ENCODE measurements at places on chromosomes 11 and 22.

DNA sequence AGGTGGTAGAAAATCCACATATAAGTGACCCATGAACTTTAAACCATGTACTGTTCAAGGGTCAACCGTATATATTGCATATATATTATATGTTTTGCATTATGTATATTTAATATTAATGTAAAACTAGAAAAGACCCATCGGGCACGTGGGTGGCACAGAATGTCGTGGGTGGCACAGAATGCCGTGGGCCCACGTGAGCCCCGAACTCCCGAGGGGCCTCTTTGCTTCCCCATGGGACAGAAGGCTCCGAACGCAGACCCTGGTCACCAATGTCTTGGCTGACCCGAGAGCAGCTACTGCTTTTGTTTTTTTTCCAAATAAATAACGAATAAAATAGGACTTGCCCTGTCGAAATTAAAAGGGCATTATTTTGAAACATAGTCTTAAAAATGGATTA lies 415.4 kb downstream of the BRD1 start:
- DNase-seq: no peak

DNA sequence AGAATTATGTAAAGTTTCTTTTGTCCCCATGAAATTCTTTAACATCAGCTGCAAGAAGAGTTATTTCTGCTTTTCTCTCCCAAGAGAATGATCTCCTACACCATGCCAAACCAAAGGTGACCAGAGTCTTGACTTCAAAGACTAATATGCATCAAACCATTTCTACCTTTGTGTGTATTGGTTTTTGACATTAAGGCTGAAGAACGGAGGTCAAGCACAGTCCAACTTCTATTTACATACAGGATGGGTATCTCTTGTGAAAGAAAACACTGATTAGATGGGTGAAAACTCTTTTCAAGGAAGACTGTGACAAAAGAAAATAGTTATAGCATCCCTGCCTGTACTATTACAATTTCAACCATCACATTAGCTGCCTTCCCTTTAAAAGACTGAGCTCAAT lies 256.3 kb downstream of the CADM1 start:
- DNase-seq: no peak

DNA sequence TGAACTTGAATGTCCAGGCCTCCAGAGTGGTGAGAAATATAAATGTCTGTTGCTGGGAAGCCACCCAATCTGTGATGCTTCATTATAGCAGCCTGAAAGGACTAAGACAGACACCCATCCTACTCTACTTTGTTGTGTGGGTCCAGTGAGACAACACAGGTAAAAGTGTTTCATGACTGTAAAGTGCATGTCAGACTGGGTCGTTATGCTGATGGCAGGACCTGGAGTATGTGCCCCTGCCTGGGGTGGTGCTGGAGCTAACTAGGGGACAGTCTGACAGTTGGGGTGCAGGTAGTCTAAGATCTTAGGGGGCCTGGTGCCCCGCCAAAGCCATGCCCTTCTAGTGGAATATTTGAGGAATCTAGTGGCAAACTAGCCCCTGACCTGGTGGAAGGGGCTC lies 165.6 kb downstream of the TRIM29 start:
- no peak for DNase-seq

DNA sequence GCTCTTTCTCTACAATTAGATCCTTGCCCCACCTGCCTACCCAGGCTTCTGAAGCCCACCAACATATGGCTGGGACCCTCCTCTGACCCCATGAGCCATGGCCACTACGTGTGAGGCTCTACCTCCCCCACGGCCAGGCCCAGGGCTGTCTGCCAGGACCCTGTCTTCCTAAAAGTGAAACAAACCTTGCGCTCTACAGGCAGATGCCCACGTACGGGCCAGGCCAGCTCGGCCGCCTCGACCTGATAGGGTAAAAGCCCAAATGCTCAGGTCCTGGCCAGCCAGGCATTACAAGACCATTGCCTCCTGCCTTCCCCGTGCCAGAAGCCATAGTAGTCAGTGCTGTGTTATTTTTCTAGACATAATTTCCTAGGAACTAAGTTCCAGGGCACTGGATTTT lies 1496.4 kb downstream of the BRD1 start:
- DNase-seq: no peak

- no peak for DNase-seq
These were observed 516.6 kb downstream of the FAM181B start for GRCh38 chr11:82216927-82217570.

All from PC-9 (cell line).